ENCODE measurements at places on chromosomes 13 and 19.

DNA sequence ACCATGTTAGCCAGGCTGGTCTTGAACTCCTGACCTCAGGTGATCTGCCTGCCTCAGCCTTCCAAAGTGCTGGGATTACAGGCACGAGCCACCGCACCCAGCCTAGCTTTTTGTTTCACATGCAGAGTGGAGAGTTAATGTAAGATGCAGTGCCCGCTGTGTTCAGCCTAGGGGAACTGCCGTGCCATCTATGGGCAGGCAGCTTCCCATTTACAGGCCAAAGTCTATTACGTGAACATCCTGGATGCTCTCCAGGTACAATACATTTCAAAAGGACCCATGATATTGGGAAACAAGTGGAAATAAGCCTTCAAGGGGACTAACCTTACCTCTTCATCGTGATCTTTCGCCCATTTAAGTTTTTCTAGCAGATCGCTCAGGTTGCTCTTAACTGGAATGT lies 10.1 kb downstream of the POGLUT2 start:
- DNase-seq = no peak

DNA sequence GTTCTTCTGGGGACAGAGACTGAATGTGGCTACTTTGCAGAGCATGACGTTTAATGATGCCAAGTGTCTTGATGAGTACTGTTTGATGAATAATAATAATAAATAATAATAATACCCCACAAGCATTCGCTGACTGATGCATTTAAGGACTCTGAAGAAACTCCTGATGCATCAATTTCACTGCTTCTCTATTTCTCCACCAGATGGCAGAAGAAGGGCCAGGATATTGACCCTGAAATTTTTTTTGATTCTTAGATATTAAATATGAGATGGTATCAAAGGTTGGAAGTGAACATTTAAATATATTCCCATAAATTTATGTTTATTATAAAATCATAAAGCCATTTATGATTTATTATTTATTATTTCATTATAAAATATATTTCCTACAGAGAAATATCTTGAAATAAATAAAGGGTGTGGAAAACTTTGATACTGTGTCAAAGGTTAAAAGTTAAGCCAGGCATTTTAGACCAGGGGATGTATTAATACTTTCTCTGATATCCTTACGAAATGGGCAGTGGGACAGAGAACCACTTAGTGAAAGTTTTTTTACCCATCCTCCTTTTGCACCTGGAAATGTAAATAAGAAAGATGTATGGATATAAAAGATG lies 170.9 kb downstream of the LACC1 start:
- peak; percentile 62 for DNase-seq

- DNase-seq = peak; percentile 80
Measured at GRCh38 chr19:14090509-14091080, at the start of gene SAMD1. SAMD1 (minus strand) TSS chr19:14090751.

- DNase-seq = no peak
Measured at GRCh38 chr13:77511552-77511951, 24.0 kb upstream of the SCEL start.

All from PC-3 (cell line).